Purkinje cell (primary cell): ENCODE measurements at places on chromosomes 3 and 15. TPM values are rescaled to one million over a fixed set of nuclear protein-coding genes. Genes with fewer than 3 reads are reported as not detected.

OR5K2 gene
- polyA plus RNA-seq, result not detected in 2 replicates

ATG3 gene
- polyA plus RNA-seq, result 79.4 and 102 TPM in 2 replicates

SLC22A14 gene
- polyA plus RNA-seq, result 0.78 TPM in 1 of 2 replicates, not detected in the other

GOLGA6L4 gene
- 3.4 and 3.5 TPM in 2 replicates for polyA plus RNA-seq

VEPH1 gene
- 0.32 TPM in 1 of 2 replicates, not detected in the other for polyA plus RNA-seq

ACKR2 gene
- 0.73 and 4.6 TPM in 2 replicates for polyA plus RNA-seq

LDHAL6B gene
- not detected in 2 replicates for polyA plus RNA-seq

CCDC39 gene
- polyA plus RNA-seq, result 2.8 and 3.5 TPM in 2 replicates

CKMT1A gene
- polyA plus RNA-seq, result 53.6 and 81.7 TPM in 2 replicates

TTLL13 gene
- polyA plus RNA-seq, result 0.31 and 0.79 TPM in 2 replicates

TEX55 gene
- polyA plus RNA-seq, result not detected in 2 replicates

TICRR gene
- not detected in 2 replicates for polyA plus RNA-seq

ACP3 gene
- polyA plus RNA-seq, result not detected in 2 replicates

PTPRG gene
- 65.8 and 70.4 TPM in 2 replicates for polyA plus RNA-seq

TUSC7 gene
- polyA plus RNA-seq, result 5.7 TPM in 1 of 2 replicates, not detected in the other

ACKR4 gene
- polyA plus RNA-seq, result not detected in 2 replicates

UQCC5 gene
- 39.2 and 65.0 TPM in 2 replicates for polyA plus RNA-seq
